ENCODE measurements at places on chromosomes 4 and X.

GRCh38 chr4:132955146-132955545, 193.9 kb upstream of the PCDH10 start:
- no peak for DNase-seq

DNA sequence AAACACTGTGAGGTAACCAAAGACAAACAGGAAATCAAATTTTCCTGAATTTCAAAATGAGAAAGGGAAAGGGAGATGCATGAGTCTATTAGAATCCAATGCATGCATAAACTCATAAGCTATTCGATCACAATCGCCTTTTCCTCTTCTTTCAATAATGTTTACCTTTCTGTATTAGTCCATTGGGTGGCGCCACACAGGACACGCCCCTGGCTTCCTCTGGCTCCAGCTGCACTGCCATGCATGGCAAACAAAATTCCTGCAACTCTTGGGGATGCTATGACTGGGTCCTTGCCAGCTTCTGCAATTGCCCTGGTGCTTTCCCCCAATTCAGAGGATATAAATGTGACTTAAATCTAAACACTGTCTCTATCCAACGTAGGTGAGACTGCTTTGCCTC, 424.5 kb upstream of the PCDH7 start:
- no peak for DNase-seq

DNA sequence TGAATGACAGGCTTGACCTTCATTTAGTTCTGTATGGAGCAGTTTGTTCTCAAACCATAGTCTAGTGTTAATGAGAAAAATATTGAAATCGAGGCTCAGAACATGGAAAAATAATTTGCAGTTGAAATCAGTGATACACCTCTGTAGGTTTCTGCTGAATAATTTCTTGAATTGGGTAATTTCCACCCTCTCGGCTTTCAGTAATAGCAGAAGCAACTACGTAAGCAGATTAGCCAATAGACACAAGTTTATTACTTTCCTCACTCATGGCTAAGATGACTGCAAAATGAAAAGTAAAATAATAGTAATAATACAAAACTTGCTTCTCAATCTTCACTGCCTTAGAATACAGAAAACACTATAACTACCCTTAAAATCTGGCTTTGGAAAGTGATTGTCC, 46.0 kb downstream of the USP38 start:
- no peak for DNase-seq

- DNase-seq = peak; percentile 19
Measured at GRCh38 chr4:184328022-184328736, 110.5 kb upstream of the ENPP6 start.

DNA sequence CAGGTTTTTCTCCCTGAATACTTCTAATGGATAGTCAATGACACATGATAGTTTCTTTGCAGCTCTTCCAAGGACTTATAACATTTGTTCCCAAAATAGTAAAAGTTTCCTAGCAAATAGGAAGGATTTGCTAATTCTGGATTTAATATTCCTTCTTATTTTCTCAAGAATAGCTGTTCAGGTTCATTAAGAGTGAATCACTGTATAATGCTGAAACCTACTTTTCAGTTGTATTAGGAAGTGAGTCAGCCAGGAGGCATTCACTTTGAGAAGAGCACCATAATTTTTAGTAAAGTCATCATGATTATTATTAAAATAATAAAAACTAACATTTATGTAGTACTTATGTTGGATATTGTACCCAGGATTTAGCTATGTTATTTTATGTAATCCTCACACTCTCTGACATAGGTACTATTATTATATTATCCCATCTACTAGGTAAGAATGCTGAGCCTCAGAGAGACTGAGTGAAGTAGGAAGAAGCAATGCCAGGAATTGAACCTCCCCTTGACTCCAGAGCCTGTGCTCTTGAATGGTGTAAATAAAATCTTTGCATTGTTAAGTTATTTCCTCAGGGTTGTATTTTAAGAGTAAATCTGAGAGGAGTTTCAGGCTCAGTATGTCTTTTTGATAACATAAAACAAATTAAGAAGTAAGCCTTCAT, 114.8 kb downstream of the REELD1 start:
- no peak for DNase-seq

DNA sequence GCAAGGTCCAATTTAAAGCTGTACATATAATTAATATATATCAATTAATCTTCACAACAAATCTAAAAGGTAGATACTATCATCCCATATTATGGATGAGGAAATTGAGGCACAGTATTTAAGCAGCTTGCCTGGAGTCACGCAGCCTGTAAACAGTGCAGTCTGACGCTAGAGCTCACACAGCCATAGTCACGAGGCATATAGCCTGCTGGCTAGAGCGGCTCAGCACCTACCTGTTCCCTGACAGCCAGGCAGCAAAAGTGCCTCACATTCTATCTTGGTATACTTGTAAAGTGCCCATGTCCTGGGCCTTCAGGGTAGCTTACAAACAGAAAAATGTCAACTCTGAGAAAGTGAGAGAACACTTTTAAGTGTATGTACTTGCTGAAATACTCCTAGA, 222.6 kb upstream of the NEIL3 start:
- DNase-seq = no peak

- DNase-seq = no peak
Measured at GRCh38 chr4:80568891-80569290, 233.4 kb downstream of the CFAP299 start.

GRCh38 chr4:3871181-3871852, 105.1 kb downstream of the ADRA2C start:
- no peak for DNase-seq

- no peak for DNase-seq
Measured at GRCh38 chrX:2714551-2714950, 23.5 kb downstream of the CD99 start.

DNA sequence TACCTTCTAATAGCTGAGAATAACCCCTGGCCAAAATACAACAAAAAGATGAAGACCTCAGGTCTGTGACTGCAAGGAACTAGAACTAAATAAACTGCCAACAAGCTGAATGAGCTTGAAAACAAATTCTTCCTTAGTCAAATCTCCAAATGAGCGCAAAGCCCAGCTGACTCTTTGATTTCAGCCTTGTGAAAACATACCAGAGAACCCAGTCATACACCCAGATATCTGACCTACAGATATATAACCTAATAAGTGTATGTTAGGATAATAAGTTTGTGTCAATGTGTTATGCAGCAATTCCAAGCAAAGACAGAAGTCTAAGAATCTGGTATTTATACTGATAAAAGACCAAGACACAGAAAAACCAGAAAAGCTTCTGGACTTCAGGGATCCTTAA, 38.0 kb upstream of the ADGRL3 start:
- DNase-seq = no peak

DNA sequence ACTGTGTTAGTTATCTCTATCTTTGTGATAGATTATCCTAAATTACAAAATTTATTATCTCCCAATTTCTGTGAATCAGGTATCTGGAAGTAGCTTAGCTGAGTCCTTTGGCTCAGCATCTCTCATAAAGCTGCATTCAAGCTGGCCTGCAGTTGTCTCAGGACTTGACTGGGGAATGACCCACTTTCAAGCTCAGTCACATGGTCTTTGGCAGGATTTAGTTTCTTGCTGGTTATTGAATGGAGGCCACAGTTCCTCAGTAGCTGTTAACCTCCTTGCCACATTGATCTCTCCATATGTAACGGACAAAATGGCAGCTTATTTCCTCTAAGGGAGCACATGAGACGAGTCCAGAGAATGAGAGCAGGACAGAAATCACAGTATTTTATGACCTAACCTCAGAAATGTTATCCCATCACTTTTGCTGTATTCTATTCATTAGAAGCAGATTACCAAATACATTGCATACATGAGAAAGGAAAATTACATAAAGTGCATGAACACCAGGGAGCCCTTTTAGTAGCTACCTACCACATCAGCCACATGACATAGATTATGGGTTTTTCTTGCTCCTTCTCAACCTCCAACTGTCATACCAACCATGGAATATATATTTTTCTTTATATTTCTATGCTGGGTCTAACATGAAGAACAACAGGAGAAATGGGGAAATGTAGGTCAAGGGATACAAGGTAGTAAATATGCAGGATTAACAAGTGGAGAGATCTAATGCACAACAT, 730.1 kb downstream of the CCSER1 start:
- DNase-seq = no peak

DNA sequence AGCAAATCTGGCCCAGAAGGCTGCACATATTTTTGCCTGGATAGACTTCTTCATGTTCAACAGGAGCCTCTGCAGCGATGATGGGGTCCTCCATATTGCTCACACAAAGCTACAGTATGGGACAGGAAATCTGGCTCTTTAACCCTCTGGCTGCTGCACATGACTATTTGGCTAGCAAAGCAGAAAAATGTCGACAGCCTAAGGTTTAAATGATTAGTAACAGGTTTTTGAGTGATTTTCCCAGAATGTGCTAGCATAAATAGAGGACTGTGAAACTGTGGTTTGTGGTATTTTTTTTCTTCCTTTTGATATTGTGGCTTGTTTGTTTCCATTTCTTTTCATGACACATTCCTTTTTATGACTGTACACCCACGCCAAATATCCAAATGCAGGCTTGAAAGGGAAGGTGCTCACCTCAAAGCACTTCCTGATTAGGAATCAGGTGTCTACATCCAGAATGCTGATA, 120.2 kb upstream of the GK2 start:
- no peak for DNase-seq
